Liver (tissue), 10 donors: ENCODE measurements at places on chromosomes 6 and 20.
A peak's percentile ranks its signal among the peaks of the same experiment; 100 is the strongest.

DNA sequence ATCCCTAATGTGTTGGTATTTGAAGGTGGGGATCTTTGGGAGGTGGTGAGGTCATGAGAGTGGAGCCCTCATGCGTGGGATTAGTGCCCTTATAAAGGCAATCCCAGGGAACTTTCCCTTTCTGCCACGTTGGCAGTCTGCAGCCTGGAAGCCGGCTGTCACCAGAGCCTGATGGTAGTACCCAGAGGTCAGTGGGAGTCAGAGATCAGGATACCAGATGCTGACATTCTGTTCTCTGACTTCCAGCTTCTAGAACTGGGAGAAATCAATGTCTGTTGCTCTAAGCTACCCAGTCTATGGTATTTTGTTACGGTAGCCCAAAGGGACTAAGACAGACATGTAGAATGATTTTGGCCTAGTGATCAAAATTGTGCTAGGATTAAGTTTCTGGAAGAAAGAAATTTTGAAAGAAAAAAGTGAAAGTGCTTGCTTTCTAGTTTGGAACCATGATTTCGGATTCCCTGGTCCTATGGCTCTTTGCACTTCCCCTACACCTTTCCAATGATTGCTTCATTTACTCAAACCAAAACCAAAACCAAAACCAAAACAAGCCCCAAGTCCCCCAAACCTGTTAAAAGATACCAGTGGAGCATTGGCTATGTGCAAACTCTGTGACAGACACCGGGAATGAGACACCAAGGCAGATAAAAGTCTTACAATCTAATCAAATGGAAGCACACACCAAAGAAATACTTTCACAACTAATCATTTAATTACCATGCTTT lies 173.7 kb upstream of the ZNF217 start:
- no peaks in the 10 kb centered on the region for H3K36me3 ChIP-seq
- peak overlapping the region; percentile 5 for H3K4me3 ChIP-seq
- no peak for DNase-seq
- H3K27me3 ChIP-seq: no peaks in the 10 kb centered on the region
- H3K27ac ChIP-seq: peak overlapping the region; percentile 80

DNA sequence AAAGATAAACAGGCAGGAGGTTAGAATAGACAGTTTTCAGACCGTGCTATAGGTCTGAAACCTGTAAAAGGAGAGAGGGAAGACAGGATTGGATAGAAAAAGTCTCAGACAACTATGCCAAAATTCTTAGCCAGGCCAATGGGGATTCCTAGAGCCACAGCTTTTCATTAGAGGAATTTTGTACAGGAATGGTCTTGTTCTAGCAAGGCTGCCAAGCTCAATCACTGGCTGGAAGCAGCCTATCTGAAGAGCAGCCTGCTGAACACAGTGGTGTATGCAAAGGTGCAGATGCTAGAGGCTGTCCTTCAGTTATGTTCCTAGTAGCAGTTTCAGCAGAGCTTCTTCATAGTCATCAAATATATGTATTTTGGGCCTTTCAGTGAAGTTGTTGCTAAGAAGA lies 313.1 kb downstream of the GRIK2 start:
- no peaks in the 10 kb centered on the region for H3K27me3 ChIP-seq
- DNase-seq: no peak
- no peak overlapping the region for H3K27ac ChIP-seq
- no peaks in the 10 kb centered on the region for H3K36me3 ChIP-seq

GRCh38 chr20:59576216-59576953 lies 28.0 kb upstream of the PHACTR3 start:
- no peak for DNase-seq
- H3K4me3 ChIP-seq: no peak overlapping the region
- H3K27ac ChIP-seq: no peak overlapping the region
- peaks cover 4% of the 10 kb centered on the region for H3K27me3 ChIP-seq
- H3K4me1 ChIP-seq: no peaks in the 10 kb centered on the region

- no peaks in the 10 kb centered on the region for H3K4me1 ChIP-seq
- H3K27me3 ChIP-seq: no peaks in the 10 kb centered on the region
- DNase-seq: no peak
- no peak overlapping the region for H3K27ac ChIP-seq
- no peaks in the 10 kb centered on the region for H3K36me3 ChIP-seq
- no peak overlapping the region for H3K4me3 ChIP-seq
Measured at GRCh38 chr6:154092326-154092962, 53.4 kb downstream of the OPRM1 start.

GRCh38 chr6:25997921-25998320 lies 35.3 kb downstream of the TRIM38 start:
- no peak overlapping the region for H3K27ac ChIP-seq
- no peak overlapping the region for H3K4me3 ChIP-seq
- peaks cover 2% of the 10 kb centered on the region for H3K36me3 ChIP-seq
- no peaks in the 10 kb centered on the region for H3K27me3 ChIP-seq
- no peak for DNase-seq

DNA sequence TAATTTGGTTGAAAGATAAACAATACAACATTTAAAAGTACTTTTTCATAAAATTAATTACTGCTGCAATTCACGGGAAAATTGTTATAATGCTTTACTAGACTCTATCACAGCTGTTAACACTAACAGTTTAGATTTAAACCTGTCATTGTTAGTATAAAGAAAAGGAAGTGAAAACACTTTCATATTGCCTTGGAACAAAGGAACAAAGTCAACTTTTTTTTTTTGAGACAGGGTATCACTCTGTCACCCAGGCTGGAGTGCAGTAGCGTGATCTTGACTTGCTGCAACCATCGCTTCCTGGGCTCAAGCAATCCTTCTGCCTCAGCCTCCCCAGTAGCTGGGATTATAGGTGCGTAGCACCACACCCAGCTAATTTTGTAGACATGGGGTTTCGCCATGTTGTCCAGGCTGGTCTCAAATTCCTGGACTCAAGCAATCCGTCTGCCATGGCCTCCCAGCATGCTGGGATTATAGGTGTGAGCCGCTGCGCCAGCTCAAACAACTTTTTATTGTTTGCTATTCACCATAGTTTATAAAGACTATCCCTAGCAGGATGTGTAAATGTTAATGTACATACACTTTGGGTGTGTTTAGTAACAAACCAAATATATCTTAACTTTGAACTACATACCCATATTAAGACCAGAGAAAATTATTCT lies 22.1 kb downstream of the SLC35A1 start:
- no peak overlapping the region for H3K4me3 ChIP-seq
- H3K27me3 ChIP-seq: no peaks in the 10 kb centered on the region
- no peak overlapping the region for H3K27ac ChIP-seq
- peaks cover 3% of the 10 kb centered on the region for H3K36me3 ChIP-seq
- no peaks in the 10 kb centered on the region for H3K4me1 ChIP-seq

DNA sequence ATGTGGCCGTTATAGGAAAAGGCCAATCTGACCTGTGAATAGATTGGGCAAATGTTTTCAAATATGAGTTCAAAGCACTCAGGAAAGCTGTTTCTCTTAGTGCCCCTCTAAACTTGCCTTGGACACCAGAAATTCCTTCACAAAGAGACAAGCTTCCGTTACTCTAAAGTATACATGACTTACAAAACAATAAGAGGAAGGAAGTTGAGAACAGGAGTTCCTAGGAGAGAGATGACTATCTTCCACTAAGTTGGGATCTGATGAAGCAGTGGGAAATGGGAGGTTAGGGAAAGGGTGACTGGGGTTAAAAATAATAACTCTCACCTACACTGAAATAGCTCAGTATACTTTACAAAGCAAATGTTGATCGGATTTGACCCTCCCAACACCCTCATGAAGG lies 50.0 kb downstream of the ISM1 start:
- H3K4me1 ChIP-seq: peaks cover 32% of the 10 kb centered on the region
- peak overlapping the region; percentile 79 for H3K27ac ChIP-seq
- H3K27me3 ChIP-seq: no peaks in the 10 kb centered on the region
- H3K36me3 ChIP-seq: no peaks in the 10 kb centered on the region
- no peak overlapping the region for H3K4me3 ChIP-seq

DNA sequence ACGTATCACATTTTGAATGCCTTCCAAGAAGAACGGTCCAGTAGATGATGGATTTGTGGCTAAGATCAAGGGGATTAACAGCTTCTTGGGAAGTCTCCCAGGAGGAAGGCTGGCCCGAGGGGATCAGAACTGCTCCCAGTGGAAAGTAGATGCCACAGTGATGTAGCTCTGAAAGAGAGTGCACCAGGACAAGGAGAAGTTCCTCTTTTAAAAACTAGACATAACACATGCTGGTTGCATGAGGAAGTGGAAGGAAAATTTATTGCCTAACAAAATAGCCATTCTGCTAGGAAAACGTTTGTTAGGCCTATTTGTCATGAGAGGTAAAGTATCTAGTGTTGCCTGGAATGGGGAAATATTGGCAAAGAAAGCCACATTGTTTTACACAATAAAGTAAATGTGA lies 87.8 kb downstream of the CDH26 start:
- no peak overlapping the region for H3K27ac ChIP-seq
- H3K4me3 ChIP-seq: no peak overlapping the region
- peaks cover 9% of the 10 kb centered on the region for H3K27me3 ChIP-seq
- H3K4me1 ChIP-seq: no peaks in the 10 kb centered on the region
- H3K36me3 ChIP-seq: no peaks in the 10 kb centered on the region
- DNase-seq: no peak

DNA sequence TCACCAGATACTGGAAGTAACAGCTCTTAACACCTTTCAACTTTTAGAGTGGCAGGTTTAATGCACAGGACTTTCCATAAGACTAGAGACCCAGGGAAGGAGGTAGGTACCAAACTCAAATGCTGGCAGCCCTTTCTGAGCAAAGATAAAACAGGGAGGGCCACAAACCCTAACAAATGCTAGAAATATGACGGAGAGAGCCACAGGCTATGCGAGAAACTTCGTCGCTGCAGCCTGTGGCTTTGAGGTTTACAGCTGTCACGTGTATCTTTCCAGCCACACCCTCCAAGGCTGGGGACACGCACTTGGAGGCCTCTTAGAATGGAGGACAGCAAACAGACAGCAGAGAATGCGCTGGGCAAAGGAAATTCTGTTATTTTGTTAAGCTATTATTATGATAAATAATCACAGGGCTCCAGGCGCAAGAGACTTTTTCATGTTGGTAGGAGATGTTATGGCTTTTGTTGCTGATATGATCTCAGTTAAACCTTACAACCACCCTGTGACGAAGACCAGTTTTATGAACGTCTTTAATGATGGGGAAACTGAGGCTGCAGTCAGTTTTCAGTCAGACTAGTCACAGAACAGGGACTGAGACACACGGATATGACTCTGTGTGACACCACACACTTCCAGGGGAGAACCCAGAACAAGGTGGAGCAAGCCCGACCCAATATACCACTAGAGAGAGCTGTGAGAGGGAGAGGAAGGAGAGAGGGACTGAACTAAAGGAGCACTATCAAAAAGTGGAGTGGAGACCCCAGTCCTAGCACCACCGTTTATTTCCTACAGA lies 2.0 kb downstream of the TRAM2 start:
- no peaks in the 10 kb centered on the region for H3K27me3 ChIP-seq
- H3K36me3 ChIP-seq: no peaks in the 10 kb centered on the region
- DNase-seq: no peak
- H3K4me3 ChIP-seq: no peak overlapping the region
- peaks cover 2% of the 10 kb centered on the region for H3K4me1 ChIP-seq
- H3K27ac ChIP-seq: peak overlapping the region; percentile 88

GRCh38 chr6:116090251-116090650 lies 10.4 kb upstream of the NT5DC1 start:
- H3K27ac ChIP-seq: no peak overlapping the region
- no peaks in the 10 kb centered on the region for H3K27me3 ChIP-seq
- DNase-seq: no peak
- H3K4me3 ChIP-seq: no peak overlapping the region
- H3K36me3 ChIP-seq: no peaks in the 10 kb centered on the region

- no peak overlapping the region for H3K27ac ChIP-seq
- H3K4me1 ChIP-seq: peaks cover 34% of the 10 kb centered on the region
- H3K27me3 ChIP-seq: no peaks in the 10 kb centered on the region
- H3K36me3 ChIP-seq: no peaks in the 10 kb centered on the region
- no peak for DNase-seq
Measured at GRCh38 chr6:15283986-15284361, 38.1 kb downstream of the JARID2 start.

- H3K4me3 ChIP-seq: no peak overlapping the region
- H3K4me1 ChIP-seq: no peaks in the 10 kb centered on the region
- H3K36me3 ChIP-seq: no peaks in the 10 kb centered on the region
- no peak overlapping the region for H3K27ac ChIP-seq
Measured at GRCh38 chr20:46946181-46946624, 51.6 kb downstream of the EYA2 start.

GRCh38 chr20:52926505-52926904 lies 45.7 kb upstream of the TSHZ2 start:
- DNase-seq: no peak
- no peaks in the 10 kb centered on the region for H3K27me3 ChIP-seq
- H3K4me1 ChIP-seq: no peaks in the 10 kb centered on the region

- H3K27ac ChIP-seq: no peak overlapping the region
- H3K27me3 ChIP-seq: no peaks in the 10 kb centered on the region
- DNase-seq: no peak
- H3K36me3 ChIP-seq: no peaks in the 10 kb centered on the region
- H3K4me1 ChIP-seq: peaks cover 3% of the 10 kb centered on the region
Measured at GRCh38 chr20:32033316-32033715, 18.7 kb upstream of the HCK start.

- no peak overlapping the region for H3K4me3 ChIP-seq
- H3K36me3 ChIP-seq: peaks cover 6% of the 10 kb centered on the region
- no peak overlapping the region for H3K27ac ChIP-seq
- H3K27me3 ChIP-seq: no peaks in the 10 kb centered on the region
- no peak for DNase-seq
Measured at GRCh38 chr6:78999737-79000136, 78.3 kb downstream of the PHIP start.

- H3K36me3 ChIP-seq: no peaks in the 10 kb centered on the region
- H3K27ac ChIP-seq: no peak overlapping the region
- DNase-seq: no peak
Measured at GRCh38 chr6:17349427-17349826, 44.0 kb upstream of the CAP2 start.

- no peak for DNase-seq
- no peaks in the 10 kb centered on the region for H3K27me3 ChIP-seq
- H3K4me3 ChIP-seq: no peak overlapping the region
- peaks cover 25% of the 10 kb centered on the region for H3K36me3 ChIP-seq
- no peak overlapping the region for H3K27ac ChIP-seq
- H3K4me1 ChIP-seq: no peaks in the 10 kb centered on the region
Measured at GRCh38 chr6:3725145-3726047, 26.1 kb downstream of the PXDC1 start.
